Cerebellar nuclear complex (tissue), 1 donor: ENCODE measurements at places on chromosomes 7 and 10.

- DNase-seq: no peak
Measured at GRCh38 chr7:5210751-5211338, 20.8 kb downstream of the WIPI2 start.

DNA sequence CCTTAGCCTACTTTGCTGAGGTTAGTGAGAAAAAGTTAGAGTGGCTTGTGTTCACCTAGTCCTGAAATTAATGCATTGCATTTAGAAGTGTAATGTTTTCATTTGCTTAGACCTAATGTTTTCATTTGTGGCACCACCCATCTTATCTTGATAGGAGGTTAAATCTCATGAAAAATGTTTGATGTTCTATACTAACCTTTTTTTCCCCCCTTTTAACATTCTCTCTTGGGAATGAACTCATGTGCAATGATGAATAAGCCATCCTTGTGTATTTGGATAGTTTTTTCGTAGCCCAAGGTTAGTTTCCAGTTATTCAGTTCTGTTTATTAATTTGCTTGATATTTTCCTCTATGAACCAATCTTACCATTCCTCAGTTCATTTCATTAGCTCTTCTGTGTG, 2.8 kb downstream of the FHIP2A start:
- DNase-seq: no peak

DNA sequence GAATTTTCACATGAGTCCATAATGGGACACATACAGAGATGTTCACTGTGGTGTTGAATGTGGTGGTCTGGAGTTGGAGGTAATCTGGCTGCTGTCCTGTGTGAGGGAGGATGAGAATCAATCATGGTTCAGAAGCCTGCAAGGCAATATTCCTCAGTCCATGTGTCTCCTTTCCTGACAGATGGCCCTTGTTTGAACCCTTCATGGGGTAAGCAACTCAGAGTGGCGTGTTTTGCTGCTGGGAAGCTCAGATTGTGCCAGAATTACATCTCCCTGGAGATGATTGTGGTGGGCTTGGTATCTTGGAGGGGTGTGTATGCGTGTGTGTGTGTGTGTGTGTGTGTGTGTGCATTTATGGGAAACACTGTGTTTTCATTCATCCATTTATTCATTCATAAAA, 44.5 kb upstream of the COMTD1 start:
- no peak for DNase-seq

DNA sequence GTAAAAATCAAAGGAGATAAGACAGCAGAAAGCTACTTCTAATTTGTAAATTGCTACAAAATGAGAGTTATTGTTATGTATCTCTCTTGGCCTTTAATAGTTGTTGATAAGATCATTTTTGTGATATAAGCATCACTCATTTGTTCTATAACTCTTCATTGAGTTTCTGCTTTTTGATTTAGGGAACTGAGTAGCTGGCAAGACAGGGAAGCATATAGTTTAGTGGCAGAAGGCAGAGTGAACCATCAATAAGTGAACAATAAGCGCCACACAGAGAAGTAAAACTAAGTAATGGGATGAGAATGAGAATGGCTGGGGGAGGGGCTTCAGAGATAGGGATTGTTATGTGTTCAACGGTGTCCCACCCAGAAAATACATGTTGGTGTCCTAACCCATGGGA, 245.4 kb downstream of the ADARB2 start:
- DNase-seq: no peak

DNA sequence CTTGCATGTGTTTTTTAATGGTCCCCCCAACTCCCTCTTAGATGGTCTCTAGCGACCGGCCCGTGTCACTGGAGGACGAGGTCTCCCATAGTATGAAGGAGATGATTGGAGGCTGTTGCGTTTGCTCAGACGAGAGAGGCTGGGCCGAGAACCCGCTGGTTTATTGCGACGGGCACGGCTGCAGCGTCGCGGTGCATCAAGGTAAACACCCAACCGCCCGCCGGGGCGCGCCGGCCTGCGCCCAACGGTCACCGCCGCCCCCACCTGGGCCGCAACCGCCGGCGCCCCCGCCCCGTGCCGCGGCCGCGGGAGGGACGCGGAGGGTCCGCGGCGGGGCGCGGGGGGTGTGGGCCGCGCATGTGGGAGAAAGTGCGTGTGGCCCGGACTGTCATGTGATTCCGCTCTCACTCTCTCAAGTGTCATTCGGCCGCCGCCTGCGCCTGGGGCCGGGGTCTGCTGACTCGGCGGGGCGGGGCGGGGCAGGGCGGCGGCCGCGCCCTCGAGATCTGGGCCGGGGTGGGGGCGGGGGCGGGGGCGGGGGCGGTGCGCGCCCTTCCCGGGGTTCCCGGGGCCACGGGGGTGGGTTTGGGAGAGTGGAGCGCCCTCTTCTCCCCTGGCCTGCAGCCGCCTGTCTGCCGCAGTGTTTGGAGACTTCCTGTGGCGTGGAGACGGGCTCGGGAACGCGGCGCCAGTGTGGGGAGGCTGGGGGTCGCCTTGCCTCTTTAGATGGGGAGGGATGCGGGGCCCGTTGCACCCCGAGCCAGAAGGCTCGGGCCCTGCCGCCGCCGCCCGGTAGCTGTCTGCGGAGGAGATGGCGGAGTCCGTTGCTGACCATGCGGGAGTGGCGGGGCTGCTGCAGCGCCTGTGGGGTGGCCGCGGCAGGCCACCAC, 817 bp downstream of the MLLT10 start:
- DNase-seq: no peak
